ENCODE measurements at places on chromosomes 2 and 18. TPM values are rescaled to one million over a fixed set of nuclear protein-coding genes. Genes with fewer than 3 reads are reported as not detected.

DNA sequence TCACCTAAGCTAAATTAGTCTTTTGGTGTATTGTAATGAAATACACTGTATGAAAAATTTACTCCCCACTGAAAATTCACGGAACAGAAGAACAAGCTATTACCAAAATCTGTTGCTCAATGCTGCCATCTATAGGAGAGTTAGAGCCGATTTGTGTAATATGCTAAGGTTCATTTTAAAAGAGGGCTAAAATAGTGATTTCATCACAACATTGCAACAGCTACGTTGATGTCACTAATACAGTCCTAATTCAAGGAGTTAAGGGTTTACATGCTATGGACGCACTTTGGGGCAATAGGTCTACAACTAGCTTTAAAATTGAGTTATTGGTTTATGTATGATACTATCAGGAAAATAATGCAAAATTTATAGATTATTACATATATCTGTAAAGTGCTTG is 3.0 kb upstream of the IRS1 start:
- peaks cover 49% of the 10 kb centered on the region for H3K27me3 ChIP-seq
- no peak for DNase-seq
- no peak overlapping the region for H3K4me3 ChIP-seq
- H3K36me3 ChIP-seq: peaks cover 8% of the 10 kb centered on the region

DNA sequence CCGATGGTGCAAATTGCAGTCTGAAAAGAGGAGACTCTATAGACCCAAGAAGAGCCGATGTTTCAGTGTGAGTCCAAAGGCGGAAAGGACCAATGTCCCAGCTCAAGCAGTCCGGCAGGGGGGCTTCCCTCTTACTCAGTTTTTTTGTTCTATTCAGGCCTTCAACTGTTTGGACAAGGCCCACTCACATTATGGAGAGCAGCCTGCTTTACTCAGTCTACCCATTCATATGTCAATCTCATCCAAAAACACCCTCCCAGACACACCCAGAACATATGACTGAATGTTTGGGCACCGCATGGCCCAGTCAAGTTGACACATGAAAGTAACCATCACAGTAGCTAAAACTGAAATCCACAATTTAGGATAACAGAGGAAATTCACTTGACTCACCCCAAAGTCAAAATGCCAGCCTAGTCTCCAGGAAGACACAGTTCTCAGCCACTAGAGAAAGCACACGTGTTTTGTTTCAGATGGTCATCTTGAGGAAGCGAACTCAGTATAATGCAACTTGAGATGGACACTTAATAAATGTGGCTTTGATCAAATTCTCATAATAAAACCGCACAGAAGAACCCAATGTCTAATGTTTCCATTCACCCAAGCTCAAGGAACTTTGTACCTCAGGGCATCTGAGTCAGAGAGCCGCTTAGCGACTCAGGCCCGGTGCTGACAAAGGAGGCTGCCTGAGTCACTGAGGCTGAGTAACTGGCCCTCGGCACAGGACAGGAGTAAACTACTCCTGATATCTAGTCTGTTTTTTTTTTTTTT is 2.4 kb downstream of the FHL2 start:
- H3K36me3 ChIP-seq: peaks cover 4% of the 10 kb centered on the region
- peaks cover 7% of the 10 kb centered on the region for H3K4me1 ChIP-seq

GRCh38 chr2:167550448-167550847 is 662.2 kb downstream of the XIRP2 start:
- no peak overlapping the region for H3K4me3 ChIP-seq
- H3K27ac ChIP-seq: no peak overlapping the region
- H3K36me3 ChIP-seq: no peaks in the 10 kb centered on the region
- no peaks in the 10 kb centered on the region for H3K4me1 ChIP-seq
- DNase-seq: no peak

GRCh38 chr2:101689114-101689825 is 8.2 kb upstream of the MAP4K4 start:
- no peaks in the 10 kb centered on the region for H3K36me3 ChIP-seq
- H3K27ac ChIP-seq: no peak overlapping the region
- no peaks in the 10 kb centered on the region for H3K27me3 ChIP-seq
- H3K4me1 ChIP-seq: peaks cover 19% of the 10 kb centered on the region
- no peak overlapping the region for H3K4me3 ChIP-seq

GRCh38 chr2:138086576-138086975 is 122.3 kb downstream of the HNMT start:
- H3K4me1 ChIP-seq: no peaks in the 10 kb centered on the region
- no peaks in the 10 kb centered on the region for H3K27me3 ChIP-seq
- H3K36me3 ChIP-seq: no peaks in the 10 kb centered on the region

Gene ANKRD30BL
- not detected for total RNA-seq

Gene HS1BP3
- 12.8 TPM for total RNA-seq

Gene TAF1B
- 19.9 TPM for total RNA-seq

Gene LYPD6
- total RNA-seq: not detected

Gene LINC00305
- not detected for total RNA-seq

Measured in T-helper 17 cell (primary cell).